GM12865 (cell line): ENCODE measurements at places on chromosomes 2 and 18.
A peak's percentile ranks its signal among the peaks of the same experiment; 100 is the strongest.

DNA sequence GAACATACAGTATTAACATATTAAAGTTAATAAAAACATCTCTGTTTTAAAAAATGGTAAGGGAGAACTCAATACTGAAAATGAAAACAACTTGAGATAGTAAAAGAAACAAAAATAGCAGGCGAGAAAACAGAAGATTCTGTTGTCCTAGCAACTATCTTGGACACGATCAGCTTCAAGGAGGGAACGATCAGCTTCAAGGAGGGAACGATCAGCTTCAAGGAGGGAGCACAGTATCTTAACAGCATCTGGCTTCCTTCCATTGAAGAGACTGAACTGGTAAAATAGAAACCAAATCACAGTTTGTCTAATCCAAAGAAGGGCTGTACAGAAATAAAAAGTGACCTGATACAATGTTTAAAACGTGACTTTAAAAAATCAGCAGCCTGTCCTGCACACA lies 51.8 kb downstream of the NDUFA10 start:
- DNase-seq: no peak

GRCh38 chr18:44238911-44239310 lies 441.8 kb upstream of the SETBP1 start:
- no peak for DNase-seq

DNA sequence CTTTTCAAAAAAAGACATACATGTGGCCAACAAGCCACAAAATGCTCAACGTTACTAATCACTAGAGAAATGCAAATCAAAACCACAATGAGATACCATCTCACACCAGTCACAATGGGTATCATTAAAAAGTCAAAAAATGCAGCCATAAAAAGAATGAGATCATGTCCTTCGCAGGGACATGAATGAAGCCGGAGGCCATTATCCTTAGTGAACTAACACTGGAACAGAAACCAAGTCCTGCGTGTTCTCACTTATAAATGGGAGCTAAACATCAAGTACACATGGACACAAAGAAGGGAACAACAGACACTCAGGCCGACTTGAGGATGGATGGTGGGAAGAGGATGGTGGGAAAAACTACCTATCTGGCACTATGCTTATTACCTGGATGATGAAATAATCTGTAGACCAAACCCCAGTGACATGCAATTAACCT lies 17.8 kb upstream of the ATL2 start:
- peak; percentile 26 for DNase-seq

DNA sequence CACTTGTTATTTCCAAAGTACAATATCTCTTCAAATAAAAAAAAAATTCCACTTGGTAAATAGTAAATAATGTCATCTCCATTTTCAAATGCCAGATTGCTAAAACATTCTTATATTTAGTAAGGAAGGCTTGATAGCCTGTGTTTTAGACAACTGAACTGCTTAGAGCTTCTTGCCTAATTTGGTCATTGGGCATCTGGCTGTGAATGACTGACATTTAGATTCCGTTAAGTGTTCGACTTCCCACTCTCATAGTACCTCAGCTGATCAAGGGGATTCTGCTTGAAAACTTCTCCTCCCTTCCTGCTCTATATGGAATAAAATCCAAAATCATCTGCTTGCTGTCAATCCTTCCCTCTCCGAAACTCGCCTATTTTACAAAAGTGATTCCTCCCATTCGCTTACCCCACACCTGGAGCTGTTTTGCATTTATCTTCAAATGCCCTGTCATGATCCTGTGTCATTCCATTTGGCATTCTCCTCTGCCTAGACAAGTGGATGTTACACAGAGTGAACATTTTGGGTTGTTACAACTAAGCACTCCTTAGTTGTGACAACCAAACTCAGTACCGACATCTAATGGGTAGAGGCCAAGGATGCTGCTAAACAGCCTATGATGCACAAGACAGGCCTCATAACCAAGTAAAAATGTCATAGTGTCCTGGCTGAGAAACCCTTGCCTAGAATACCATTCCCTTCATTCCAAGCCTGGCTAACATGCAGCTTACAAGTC lies 181.0 kb downstream of the CDH2 start:
- DNase-seq: no peak

GRCh38 chr2:150878356-150878755 lies 383.3 kb downstream of the RBM43 start:
- no peak for DNase-seq

DNA sequence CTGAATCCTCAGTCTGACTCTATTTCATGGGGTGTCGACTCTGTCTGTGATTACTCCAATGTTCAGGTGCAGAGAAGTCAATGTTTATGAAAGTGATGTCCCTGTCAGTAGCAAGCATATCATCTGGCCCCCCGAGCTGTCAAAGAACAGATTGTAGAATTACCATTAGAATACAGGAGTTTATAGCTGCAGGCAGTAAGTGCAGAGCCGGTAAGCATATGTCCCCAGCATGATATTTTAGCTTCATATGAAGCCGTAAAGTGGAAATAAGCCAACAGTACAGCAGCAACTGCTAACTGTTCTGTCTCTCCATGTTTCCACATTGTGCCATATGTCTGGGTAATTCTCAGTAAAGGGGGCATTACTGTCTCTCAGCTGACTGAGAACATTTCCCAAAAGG lies 541.8 kb downstream of the SOX11 start:
- DNase-seq: no peak
